Stimulated activated CD4-positive, alpha-beta T cell treated with anti-CD3 and anti-CD28 coated beads, Interleukin-12 subunit alpha, Interleukin-12 subunit beta, amount 100 ng/mL, for 48 hours (primary cell): ENCODE measurements at places on chromosomes 13 and 19.

- DNase-seq: no peak
These were observed 72.7 kb downstream of the DNAJC15 start for GRCh38 chr13:43095771-43096719.

- no peak for DNase-seq
These were observed 26.6 kb downstream of the CCDC122 start for GRCh38 chr13:43852923-43853404.

DNA sequence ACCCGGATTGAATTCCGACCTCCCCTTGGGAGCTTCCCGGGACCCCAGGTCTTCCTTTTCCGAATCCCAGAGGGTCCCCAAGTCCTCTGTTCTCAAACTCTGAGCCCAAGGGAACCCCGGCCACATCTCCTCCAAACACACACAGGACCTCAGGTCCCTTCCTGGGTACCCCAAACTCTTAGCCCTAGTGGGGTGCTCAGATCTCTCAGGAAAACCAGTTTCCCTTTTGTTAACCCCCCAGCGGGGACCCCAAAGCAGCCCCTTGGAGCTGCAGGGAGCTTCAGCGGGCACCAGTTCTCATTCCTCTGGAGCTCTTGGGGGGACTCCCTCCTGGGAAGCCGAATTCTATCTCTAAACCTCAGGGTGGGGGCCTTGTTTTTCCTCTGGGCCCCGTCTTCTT lies 774 bp downstream of the CACNG6 start:
- DNase-seq: no peak

DNA sequence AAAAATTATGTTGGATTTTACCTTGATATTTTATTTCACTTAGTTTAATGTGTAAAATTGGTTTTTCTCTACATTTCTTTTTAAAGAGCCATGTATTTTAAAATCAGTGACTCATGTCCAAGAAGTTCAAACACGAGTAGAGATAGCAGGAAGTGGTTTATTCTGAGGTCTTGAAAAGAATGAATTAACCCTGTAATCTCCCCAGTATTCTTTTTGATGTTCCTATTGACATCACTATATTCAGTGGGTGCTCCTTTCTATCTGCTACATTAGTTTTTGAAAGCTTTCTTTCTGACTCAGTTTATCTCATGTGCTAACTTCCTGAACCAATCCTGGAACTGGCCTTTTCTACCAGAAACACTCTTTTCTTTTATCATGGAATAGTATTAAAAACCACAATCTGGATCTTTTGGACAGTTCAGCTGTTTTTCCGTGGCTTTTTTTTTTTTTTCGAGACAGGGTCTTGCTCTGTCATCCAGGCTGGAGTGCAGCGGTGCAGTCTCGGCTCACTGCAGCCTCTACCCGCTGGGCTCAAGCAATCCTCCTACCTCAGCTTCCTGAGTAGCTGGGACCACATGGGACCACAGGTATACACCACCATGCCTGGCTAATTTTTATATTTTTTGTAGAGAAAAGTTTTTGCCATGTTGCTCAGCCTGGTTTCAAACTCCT lies 114.9 kb downstream of the PCCA start:
- no peak for DNase-seq

DNA sequence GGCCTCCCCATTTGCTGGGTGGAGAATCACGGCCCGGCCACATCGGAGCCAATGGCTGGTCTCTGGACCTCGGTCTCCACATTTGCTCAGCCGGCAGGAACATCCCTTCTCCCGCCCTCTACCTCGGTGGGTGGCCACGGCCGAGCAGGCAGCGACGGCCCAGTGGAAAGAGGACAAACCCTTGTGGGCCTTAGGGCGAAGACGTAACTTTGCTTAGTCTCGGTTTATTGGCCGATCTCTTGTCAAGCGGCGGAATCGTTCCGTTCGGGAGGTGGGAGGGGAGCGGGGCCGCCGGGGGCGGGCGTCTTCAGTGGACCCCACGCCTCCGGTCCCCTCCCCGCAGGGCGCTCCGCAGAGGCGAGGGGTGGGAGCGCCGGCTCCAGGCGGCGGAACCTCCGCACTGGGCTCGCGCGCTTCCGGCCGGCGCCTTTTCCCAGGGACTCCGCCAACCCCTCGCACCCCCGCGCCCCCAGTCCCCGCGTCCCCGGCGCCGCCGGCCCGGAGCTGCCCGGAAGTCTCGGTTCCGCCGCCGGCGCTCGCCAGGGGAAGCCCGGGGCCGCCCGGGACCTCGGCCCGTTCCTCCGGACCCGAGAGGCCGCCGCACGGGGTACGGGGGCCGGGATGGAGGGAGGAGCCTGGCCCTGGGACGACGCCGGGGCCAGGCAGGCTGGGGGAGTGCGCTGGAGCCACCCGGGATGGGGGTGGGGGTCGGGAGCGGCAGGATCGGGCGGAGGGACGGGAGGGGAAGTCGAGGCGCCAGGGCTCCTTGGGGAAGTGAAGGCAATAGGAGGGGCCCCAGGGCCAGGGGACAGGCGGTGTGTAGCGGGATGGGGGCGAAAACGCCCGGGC lies at the start of gene ZNF580:
TSS of gene ZNF580 (plus strand) at position 426 of the 849 bp plus-strand sequence. CDS start 1,507 bp downstream, outside the sequence.
- DNase-seq: peak; percentile 52

DNA sequence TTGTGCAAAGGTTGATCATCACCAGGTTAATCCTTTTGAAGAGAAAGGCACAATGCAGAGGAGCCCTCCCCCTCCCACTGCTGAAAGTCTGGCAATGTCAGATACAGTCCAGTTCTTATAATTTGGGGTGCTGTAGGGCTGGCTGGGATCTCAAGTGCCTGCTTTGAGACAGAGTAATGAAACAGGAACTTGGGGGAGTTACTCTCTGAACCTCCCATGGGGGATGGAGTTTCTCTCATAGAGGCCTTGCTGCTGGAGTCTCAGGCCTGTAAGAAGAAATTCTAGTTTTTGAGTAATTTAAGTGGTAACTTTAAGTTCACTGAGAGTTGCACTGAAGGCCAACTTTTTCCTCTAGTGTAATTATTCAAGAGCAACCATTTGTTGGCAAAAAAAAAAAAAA lies 410.5 kb downstream of the KCNRG start:
- no peak for DNase-seq

GRCh38 chr19:29664753-29665214 lies 477 bp upstream of the PLEKHF1 start:
- DNase-seq: no peak

- DNase-seq: no peak
These were observed 225.6 kb downstream of the PCDH9 start for GRCh38 chr13:67004511-67004910.

GRCh38 chr19:3670796-3671679 lies 29.2 kb downstream of the PIP5K1C start:
- peak; percentile 29 for DNase-seq

- DNase-seq: no peak
These were observed 41.8 kb upstream of the GRTP1 start for GRCh38 chr13:113405481-113406300.

- DNase-seq: no peak
These were observed 39.1 kb downstream of the EFNB2 start for GRCh38 chr13:106496072-106496997.

DNA sequence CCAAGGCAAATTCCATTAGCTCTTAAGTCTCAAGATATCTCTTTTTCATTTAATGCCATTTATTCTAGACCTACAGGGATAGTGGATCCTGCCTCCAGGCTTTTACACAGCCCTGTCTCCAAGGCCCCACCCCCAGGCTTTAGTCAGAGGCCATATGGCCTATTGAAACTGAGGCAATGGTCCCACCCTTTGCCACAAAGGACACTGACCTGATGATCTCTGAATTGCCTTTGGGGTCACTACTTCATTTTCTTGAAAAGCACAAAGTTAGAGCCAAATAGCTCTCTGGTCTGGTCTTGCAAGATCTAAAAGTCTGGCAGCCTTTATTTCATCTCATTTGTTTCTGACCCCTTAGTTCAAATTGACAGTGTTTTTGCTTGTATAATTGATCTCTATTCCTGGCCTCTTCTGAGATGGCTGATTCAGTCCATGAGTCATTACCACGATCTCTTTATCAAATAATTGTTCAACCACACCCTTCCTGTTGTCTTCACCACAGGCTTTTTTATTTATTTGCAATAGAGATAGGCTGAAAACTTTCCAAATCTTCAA lies 209.8 kb downstream of the FGF14 start:
- DNase-seq: no peak

DNA sequence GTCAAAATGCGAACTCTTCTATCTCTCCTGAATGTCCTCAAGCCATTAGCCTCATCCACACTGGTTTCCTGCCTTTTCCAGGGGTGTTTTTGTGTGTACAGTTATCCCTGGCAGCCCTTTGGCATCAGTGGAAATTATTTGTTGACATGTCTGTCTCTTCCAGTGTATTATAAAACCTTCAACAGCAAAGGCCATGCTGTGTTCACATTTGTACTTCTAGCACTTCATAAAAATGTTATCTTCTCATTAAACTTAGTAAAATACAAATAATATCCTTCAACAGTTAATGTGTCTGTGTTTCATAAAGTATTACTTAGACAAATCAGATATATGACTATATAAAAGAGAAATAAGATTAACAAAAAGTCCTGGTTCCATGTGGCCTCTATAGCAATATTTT lies 359.5 kb upstream of the ARGLU1 start:
- DNase-seq: no peak

DNA sequence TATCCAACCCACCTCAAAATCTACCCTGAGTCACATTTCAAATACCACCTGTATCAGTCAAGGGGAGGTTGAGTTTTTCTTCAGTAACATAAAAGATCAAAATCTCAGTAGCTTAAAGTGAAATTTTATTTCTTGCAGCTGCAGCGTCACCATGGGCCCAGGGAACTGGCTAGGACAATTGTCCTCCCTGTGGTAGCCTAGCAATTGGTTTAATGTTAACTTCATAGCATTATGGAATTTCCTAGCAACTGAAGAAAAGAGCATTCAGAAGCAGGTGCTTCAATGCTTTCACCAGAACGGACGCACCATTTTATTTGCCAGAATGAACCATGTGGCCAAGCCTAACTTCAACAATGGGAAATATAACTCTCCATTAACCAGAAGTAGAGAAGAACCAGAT lies 359.3 kb upstream of the TSHZ3 start:
- no peak for DNase-seq

GRCh38 chr19:47446534-47447469 lies 24.9 kb downstream of the SLC8A2 start:
- DNase-seq: no peak

DNA sequence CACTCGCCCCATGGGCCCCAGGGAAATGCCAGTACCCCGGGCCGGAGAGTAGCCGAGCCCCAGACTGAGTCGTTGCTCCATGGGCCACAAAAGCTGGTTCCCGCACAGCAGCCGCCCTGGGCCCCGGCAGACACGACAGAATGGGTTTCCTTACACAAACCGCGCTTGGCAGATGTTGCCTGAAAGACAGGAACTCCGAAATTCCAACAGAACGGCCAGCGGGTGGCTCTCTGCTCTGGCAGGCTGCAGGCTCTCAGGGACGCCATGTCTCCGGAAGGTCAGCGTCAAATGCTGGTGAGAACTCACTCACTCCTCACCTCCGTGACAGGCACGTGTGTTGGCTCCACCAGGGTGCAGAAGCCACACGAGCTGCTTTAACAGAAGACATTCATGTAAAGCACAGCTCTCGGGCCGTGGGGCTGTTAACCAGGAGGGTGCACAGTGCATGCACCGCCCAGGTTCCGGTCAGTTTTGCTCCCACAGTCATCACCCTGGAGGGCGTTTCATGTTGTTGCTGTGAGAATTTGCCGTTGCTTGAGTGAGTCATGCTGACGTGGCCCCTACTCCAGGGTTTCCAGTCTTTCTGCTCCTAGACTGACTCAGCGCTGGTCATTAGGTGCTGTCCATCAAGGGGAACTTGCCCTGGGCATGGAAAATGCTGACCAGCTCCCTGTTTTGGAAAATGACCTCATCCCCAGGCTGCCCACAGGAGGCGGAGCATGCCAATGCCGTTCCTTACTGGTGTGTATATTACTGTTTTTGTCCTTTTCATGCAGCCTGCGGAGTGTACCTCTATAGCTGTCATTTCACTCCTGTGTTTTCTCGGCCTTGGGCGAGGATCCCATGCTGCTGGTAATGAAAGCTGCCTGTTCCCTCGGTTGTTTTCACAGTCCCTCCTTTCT lies 44.8 kb downstream of the ANKRD10 start:
- DNase-seq: no peak

GRCh38 chr13:33445024-33445423 lies 159.5 kb upstream of the STARD13 start:
- DNase-seq: no peak

DNA sequence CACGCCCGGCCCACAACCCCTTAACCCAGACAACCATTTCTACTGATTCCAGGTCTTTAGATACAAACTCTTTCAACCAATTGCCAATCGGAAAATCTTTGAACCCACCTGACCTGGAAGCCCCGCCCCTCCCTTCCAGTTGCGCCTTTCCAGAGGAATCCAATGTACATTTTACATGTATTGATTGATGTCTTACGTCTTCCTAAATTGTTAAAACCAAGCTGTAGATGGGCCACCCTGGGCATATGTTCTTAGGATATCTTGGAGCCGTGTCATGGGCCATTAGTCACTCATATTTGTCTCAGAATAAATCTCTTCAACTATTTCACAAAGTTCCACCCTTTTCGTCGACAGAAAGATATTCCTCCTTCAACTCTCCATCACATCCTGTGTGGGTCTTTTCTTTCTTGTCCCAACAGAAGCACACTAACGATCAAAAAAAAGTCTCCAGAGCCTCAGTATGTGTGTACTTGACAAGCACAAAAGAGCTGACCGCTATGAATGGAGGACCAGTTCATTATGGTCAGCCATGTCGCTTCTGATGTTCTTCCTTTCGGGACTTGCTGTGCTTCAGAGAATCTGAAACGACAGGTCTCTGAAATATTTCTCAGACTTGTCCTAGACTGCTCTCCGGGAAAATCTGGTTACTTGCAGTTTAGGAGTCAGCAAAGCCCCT lies 601 bp upstream of the ZNF749 start:
- DNase-seq: no peak

GRCh38 chr13:27151798-27152599 lies 19.6 kb downstream of the USP12 start:
- DNase-seq: no peak

GRCh38 chr13:111034811-111035210 lies 80.3 kb upstream of the ARHGEF7 start:
- DNase-seq: no peak

DNA sequence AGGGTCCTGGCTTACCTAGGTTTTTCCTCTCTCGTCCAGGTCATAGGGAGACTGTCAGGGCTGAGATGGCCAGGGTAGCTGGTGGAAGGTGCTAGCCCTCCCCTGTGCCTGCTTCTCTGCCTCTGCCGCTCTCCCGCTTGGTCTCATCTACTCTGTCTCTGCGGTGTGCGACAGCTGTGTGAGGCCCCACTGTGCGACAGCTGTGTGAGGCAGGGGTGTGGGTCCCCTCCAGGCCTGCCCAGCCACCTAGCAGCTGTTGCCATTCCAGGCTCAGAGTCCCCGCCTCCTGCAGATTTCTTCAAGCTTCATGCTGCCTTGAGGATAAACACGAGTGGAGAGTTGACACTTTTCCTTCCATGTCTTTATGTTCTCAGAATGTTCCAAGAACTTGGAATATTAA lies 53.0 kb downstream of the ARHGEF7 start:
- DNase-seq: no peak

- no peak for DNase-seq
These were observed 87.6 kb downstream of the RNF17 start for GRCh38 chr13:24851546-24851945.
